ENCODE measurements at places on chromosomes 5 and 9.
A peak's percentile ranks its signal among the peaks of the same experiment; 100 is the strongest.

- no peak for DNase-seq
These were observed 130.1 kb upstream of the PTGER4 start for GRCh38 chr5:40549616-40550015.

DNA sequence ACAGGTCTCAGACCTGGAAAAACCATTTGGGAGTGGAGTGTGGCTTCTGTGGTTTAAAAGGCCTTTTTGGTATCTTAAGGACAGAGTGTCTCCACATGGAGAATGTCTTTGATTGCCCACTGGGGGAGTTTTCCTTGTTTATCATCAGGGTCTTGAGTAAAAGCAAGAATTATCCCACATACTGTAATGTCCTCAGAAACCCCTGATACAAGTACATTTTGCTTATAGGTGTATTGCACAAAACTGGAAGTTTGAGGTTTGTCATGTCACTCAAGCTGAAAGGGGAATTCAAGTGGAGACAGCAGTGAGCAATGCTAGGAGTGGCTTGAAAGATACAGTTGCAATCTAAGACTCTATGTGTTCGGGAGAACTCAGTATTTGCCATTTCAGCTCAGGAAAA lies 62.7 kb upstream of the GRAMD2B start:
- DNase-seq: no peak

DNA sequence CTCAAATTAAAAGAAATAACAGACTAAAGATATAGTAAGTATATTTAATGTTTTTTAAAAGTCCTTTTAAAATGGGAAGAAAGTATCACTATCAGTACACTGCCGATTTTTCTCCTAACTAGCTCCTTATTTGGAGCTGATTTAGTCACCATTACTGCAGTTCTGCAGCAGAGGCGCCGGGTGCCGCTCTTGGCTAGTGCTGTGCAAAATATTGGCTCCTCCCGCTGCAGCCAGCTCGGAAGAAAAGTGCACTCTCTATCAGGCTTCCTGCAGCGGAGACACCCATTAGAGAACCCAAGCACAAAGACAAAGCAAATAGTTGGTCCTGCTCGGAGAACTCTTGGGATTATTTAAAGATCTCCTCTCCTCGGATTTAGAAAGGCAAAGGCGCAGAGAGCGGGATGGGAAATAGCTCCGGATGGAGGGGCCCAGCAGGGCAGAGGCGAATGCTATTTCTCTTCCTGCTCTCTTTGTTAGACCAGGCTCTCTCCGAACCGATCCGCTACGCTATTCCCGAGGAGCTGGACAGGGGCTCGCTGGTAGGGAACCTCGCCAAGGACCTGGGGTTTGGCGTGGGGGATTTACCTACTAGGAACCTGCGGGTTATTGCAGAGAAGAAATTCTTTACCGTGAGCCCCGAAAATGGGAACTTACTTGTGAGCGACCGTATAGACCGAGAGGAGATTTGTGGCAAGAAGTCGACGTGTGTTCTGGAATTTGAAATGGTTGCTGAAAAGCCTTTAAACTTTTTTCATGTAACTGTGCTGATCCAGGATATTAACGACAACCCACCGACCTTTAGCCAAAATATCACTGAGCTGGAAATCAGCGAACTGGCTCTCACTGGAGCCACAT lies at the start of gene PCDHGB3:
TSS of gene PCDHGB3 (plus strand) at position 249 of the 855 bp plus-strand sequence. CDS start at position 402, 153 bp downstream.
- peak; percentile 68 for DNase-seq

GRCh38 chr9:91421971-91422757 lies 1.5 kb downstream of the NFIL3 start:
- peak; percentile 64 for DNase-seq

GRCh38 chr5:113233606-113234005 lies 201.2 kb downstream of the TSSK1B start:
- no peak for DNase-seq

GRCh38 chr5:39131210-39132127 lies 57.3 kb upstream of the RICTOR start:
- DNase-seq: no peak

- DNase-seq: peak; percentile 25
These were observed 109.7 kb upstream of the RETREG1 start for GRCh38 chr5:16726538-16726946.

GRCh38 chr5:98109561-98110006 lies 663.9 kb upstream of the RGMB start:
- peak; percentile 88 for DNase-seq

- no peak for DNase-seq
These were observed 104.6 kb upstream of the IRX1 start for GRCh38 chr5:3490957-3491507.

DNA sequence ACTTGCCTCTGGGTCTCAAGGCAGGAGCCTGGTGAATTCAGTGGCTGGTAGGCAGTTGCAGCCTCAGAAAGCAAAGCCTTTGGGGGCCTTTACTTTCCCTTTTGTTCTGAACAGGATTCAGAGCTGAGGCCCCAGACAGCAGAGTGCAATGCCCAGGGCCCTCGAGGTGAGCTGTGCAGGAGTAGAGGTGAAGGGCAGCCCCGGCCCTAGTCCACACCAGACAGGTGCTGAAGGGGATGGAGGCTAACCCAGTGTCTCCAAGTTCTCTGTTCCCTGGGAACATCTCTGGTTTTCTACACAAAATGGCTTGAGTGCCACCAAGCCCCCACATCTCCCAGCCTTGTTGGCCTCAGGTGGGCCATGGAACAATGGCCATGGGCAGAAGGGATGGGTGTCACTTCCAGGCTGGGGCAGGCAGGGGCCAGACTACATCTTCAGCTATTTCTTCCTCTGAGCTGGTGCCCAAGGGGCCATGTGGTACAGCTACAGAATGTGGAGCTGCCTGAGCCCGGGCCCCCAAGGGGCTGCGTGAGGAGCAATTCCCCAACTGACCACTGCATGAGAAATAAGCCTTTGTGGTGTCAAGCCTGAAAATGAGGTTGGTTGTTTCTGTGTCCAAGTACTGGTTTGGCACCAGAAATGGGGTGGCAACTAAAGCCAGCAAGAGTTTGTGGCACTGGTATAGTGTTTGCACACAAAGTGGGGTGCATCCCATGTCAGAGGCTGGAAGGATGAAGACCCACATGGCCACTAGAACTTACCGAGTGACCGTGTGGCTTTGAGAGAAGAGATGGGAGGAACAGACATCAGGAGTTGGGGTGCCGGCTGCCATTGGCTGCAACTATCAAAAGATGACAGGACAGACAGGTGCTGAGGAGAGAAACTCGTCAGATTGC lies 57.8 kb downstream of the BARX1 start:
- DNase-seq: no peak

GRCh38 chr9:112093870-112094216 lies 81.3 kb downstream of the SUSD1 start:
- DNase-seq: no peak

- DNase-seq: no peak
These were observed 44.1 kb upstream of the SELENOP start for GRCh38 chr5:42855811-42856210.

GRCh38 chr9:70873506-70873905 lies 247.9 kb downstream of the TRPM3 start:
- no peak for DNase-seq

DNA sequence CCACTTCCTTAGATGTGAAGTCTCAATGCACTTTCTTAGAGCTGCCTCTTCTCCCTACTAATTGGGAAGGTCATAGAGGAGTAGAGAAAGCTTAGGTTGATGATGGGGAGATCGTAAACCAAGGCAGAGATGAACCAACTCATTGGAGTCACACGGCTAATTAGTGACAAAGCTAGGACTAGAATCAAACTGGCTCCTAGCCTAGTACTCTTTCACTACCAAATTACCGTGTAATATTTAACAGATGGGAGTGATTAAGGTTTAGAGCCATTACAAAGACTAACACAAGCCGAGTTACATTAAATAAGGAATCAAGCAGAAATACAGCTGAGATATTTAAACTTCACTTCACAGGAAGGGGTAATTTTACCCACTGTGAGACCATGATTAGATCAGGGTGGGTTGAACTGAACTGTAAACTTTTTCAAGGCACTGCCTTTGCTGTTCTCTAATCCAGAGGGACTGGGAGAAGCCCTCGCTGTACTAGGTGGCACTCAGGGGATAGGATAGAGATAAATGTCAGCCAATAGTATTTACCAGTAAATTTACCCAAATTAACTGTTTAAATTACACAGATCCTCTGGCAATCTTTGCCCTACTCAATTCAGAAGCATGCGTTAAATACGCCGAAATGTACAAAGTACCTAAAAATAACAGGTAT lies 166.4 kb upstream of the PIK3R1 start:
- DNase-seq: peak; percentile 60

GRCh38 chr5:57841676-57842363 lies 359.2 kb upstream of the ACTBL2 start:
- peak; percentile 95 for DNase-seq

- DNase-seq: no peak
These were observed 320.3 kb downstream of the SPATA31D1 start for GRCh38 chr9:82308836-82309235.

DNA sequence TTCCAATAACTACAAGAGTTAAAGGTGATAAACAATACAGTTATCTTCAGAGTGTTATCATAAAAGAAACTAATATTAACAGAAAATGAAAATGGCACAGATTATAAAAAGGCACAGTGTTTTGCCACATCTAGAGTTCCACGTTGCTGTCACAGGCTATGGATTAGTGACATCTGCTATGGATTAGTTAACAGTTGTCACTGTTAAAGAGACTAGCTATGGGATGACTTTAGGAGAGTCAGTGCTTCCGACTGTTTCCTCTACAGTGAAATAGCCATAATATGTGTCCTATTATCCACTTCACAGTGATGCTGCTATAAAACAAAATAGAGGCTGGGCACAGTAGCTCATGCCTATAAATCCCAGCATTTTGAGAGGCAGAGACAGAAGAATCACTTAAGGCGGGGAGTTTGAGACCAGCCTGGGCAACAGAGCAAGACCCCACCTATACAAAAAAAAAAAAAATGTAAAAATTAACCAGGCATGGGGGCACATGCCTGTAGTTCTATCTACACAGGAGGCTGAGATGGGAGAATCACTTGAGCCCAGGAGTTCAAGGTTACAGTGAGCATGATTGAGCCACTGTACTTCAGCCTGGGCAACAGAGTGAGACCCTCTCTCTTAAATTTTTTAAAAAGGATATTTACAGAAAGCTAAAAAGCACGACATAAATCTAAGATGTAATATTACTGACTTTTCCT lies 19.7 kb downstream of the MAPKAP1 start:
- DNase-seq: no peak

DNA sequence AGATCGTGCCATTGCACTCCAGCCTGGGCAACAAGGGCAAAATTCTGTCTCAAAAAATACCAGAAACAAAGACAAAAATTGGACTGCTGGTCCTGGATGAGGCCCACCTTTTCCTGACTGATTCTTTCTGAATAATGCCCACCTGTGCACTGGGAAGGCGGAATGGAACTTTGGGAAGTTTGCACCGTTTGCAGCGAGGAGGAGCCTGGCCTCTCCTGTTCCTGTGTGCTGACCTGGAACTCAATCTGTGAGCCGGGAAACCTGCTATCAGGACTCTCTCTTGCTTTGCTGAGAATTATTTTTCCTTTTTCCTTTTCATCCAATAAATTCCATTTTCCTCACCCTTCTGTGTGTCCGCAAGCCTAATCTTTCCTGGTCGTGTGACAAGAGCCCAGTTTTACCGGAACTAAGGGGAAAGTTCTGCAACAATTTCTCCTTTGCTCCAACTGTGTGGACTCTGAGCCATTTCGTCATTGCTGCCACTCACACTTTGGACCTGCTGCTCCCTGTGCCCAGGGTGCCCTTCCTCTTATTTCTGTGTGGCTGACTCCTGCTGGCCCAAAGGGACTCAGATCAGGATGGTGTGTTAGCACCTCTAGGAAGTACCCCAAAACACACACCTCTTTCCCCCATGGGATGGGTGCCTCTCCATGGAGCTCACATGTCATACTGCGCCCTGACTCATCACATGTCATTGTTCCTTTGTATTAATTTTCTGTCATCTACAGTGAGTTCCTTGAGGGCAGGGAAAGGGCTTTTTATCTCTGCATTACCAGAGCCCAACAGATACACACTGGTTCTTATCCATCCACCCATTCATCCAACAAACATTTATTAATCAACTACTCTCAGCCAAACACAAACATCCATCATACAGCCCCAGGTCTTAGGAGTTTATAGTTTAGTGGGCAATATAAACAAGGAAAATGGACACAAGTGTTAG lies 4.7 kb upstream of the GLRX start:
- no peak for DNase-seq

GRCh38 chr5:73330613-73331012 lies 118.0 kb downstream of the FOXD1 start:
- no peak for DNase-seq

GRCh38 chr5:157273131-157273556 lies 7.2 kb downstream of the CYFIP2 start:
- no peak for DNase-seq

DNA sequence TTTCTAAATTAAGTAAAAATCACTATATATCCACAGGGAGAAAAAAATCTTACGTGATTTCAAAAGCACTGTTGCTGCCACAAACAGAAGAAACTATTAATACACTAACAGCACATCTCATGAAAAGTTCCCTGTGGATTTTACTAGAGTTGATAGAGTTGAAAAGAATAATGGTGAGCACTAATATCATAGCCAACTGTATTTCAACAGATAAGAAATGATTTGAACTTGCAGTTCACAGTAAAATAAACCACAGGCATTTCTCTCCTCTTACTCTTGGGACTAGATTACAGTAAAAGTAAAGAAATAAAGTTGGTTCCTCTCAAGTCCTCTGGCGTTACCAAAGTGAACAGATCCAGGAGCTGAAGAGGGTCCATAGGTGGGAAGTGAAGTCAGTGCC lies 27.9 kb downstream of the AGTPBP1 start:
- DNase-seq: no peak

DNA sequence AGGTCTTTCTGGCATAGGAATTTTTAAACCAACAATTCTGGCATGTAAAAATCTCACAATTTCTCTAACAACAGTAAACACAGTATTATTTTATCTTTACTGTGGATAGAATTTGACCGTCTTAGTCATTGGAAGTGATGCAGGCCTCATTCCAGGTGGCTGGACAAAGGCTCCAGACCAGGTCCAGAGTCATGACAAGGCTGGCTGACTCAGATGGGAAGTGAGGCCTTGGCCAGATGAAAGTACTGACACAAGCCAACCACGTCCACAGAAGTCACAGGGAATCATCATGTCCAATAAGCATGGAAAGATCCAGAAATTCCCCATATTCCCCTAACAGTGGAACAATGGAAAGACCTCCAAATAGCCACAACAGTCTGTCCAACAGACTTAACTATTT lies 12.4 kb downstream of the SPOCK1 start:
- peak; percentile 84 for DNase-seq

DNA sequence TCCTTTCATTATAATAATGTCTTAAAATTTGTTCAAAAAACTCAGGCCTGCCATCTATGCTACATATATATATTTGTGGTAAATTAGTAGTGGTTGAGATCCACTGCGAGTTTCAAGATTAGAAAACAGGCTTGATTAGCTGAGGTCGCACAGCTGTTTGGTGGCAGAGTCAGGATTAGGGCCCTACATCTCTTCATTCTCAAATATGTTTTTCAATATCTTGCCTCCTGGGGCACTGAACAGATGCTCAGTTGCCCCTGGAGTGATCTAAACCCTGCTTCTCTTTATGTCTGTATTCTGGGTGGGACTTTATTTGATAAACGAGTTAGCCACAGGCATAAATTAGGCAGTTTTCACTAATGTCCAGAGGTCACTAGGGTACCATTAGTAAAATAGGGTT lies 27.8 kb upstream of the CEP120 start:
- no peak for DNase-seq

GRCh38 chr9:16806674-16807073 lies 63.8 kb downstream of the BNC2 start:
- no peak for DNase-seq

- peak; percentile 50 for DNase-seq
These were observed 64.2 kb downstream of the KLF4 start for GRCh38 chr9:107425101-107426025.
